ENCODE measurements at places on chromosomes 16 and 17.

GRCh38 chr16:89092013-89092412 is 1.6 kb upstream of the ACSF3 start:
- no peak for DNase-seq

- no peak for DNase-seq
Measured at GRCh38 chr17:66971264-66971663, 6.8 kb downstream of the CACNG4 start.

DNA sequence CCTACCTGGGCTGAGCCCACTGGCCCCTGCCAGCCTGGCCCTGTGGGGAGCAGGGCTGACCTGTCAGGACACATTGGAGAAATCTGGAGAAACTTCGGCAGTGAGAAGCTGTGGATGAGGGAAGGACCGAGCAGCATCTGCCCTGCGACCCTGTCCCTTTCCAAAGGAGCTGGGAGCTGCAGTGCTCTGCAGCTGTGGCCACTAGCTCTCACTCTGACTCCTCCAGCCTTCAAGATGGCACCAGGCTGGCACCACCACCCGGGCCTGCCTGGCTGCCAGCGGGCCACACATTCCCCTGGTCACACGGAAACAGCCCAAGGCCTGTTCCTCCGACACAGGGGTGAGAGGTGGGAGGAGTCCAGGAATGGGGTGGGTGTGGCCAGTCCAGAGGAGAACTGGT is 30.1 kb downstream of the CD300LG start:
- DNase-seq, result no peak

- no peak for DNase-seq
Measured at GRCh38 chr17:29862951-29863350, 67.1 kb downstream of the SSH2 start.

GRCh38 chr16:72380283-72380682 is 208.3 kb upstream of the PMFBP1 start:
- DNase-seq, result no peak

GRCh38 chr16:87569601-87570571 is 32.4 kb upstream of the JPH3 start:
- no peak for DNase-seq

- DNase-seq, result no peak
Measured at GRCh38 chr16:11138022-11138768, 117.8 kb downstream of the SOCS1 start.

DNA sequence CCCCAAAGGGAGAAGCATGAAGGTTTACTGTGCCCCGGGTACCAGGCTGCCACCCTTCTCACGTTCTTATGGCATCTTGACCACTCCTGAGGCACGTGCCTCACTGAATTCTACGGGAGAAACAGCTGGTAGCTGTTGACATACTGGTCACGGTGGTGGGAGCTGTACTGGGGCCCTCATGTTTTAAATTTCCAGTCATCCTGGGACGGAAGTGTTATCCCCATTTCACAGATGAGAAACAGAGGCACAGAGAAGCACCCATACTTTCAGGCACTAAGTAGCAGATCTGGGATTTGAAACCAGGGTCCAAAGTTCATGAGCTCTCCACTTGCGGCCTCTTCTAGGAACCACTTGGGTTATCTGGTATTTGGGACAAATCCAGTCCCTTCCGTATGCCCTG is 26.3 kb upstream of the DOC2B start:
- no peak for DNase-seq

DNA sequence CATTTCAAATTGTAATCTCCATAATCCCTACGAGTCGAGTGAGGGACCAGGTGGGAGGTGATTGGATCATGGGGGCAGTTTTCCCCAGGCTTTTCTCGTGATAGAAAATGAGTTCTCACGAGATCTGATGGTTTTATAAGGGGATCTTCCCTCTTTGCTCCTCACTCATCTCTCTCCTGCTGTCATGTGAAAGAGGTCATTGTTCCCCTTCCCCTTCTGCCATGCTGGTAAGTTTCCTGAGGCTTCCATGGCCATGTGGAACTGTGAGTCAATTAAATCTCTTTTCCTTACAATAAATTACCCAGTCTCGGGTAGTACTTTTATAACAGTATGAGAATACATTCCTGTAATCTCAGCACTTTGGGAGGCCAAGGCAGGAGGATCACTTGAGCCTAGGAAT is 76.7 kb upstream of the MARCHF10 start:
- DNase-seq, result no peak

GRCh38 chr16:85330694-85331188 is 218.5 kb upstream of the CIBAR2 start:
- DNase-seq, result no peak

GRCh38 chr16:86604436-86605193 is 26.3 kb downstream of the FOXL1 start:
- DNase-seq, result no peak

DNA sequence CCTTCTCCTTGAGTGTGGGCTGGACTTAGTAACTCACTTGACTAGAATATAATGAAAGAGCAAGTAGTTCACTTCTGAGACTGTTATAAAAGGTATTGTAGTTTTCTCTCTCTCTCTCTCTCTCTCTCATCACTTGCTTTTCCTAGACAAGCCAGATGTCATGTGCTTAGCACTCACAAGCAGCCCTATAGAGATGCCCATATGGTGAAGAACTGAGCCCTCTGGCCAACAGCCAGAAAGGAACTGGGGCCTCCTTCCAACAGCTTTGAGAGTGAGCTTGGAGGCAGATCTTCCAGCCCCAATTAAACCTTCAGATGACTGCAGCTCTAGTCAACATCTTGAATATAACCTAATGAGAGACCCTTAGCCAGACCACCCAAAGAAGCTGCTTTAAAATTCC is 440.5 kb downstream of the GRIN2A start:
- DNase-seq, result no peak
